GM12878 (cell line): ENCODE measurements at places on chromosomes 4 and X. TPM values are rescaled to one million over a fixed set of nuclear protein-coding genes. Genes with fewer than 3 reads are reported as not detected.

- DNase-seq: no peak
- no peak overlapping the region for H3K4me3 ChIP-seq
- no peaks in the 10 kb centered on the region for H3K27me3 ChIP-seq
- no peak overlapping the region for H3K27ac ChIP-seq
- no peaks in the 10 kb centered on the region for H3K36me3 ChIP-seq
- no peaks in the 10 kb centered on the region for H3K4me1 ChIP-seq
Measured at GRCh38 chr4:10761903-10762302, 77.3 kb upstream of the CLNK start.

- peak overlapping the region; percentile 24; the same call in 1 of the 2 replicates for H3K27ac ChIP-seq
- no peak overlapping the region for H3K4me3 ChIP-seq
- peaks cover 5% of the 10 kb centered on the region for H3K4me1 ChIP-seq
- no peak for DNase-seq
Measured at GRCh38 chrX:118632862-118633261, 94.5 kb upstream of the IL13RA1 start.

GRCh38 chr4:27084685-27085361 is 224.2 kb downstream of the STIM2 start:
- no peaks in the 10 kb centered on the region for H3K27me3 ChIP-seq
- no peak overlapping the region for H3K27ac ChIP-seq
- H3K36me3 ChIP-seq: no peaks in the 10 kb centered on the region
- no peaks in the 10 kb centered on the region for H3K4me1 ChIP-seq
- DNase-seq: no peak
- H3K4me3 ChIP-seq: no peak overlapping the region

DNA sequence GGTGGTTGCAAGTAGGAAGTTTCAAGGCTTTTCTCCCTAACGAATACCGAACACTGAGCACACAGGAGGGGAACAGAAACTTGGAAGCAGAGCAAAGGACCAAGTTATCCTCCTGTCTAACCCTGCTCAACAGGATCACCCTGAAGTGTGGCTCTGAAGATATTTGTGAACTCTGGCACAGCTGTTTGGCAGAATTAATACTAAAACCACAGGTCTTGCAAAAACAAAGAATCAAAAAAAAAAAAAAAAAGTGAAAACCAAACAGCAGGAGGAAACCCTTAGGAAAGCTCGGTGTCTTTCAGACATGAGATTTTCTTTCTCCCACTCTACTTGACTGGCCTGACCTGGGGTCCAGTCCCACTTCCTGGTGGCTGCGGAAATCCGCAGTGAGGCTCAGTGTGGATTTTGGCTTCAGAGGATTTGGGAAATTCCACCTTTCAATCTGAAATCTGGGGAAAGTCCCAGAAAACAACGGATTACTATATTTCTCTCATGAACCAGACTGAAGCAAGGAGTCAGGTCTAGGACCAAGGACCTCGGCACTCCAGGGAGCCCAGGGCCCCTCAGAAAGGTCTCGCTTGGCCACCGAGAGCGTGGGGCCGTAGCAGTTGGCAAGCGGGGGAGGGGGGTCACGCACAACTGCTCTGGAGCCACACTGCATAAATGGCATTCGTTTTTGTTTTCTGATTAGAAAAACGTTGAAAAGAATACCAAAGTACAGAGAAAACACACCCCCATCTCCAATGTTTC is 867 bp downstream of the TIFA start:
- H3K36me3 ChIP-seq: peaks cover 6% of the 10 kb centered on the region; the same call in 1 of the 2 replicates
- no peaks in the 10 kb centered on the region for H3K27me3 ChIP-seq
- H3K4me3 ChIP-seq: peak overlapping the region; percentile 80
- H3K4me1 ChIP-seq: peaks cover 19% of the 10 kb centered on the region
- no peak for DNase-seq

GRCh38 chr4:12116009-12116552 is 687.4 kb upstream of the HS3ST1 start:
- H3K27me3 ChIP-seq: no peaks in the 10 kb centered on the region
- no peak overlapping the region for H3K27ac ChIP-seq
- H3K4me1 ChIP-seq: no peaks in the 10 kb centered on the region
- H3K4me3 ChIP-seq: no peak overlapping the region

GRCh38 chr4:76199664-76200211 is 13.9 kb downstream of the SCARB2 start:
- peak overlapping the region; percentile 95 for H3K27ac ChIP-seq
- no peaks in the 10 kb centered on the region for H3K27me3 ChIP-seq
- H3K4me1 ChIP-seq: peaks cover 60% of the 10 kb centered on the region
- H3K4me3 ChIP-seq: peak overlapping the region; percentile 44; the same call in 1 of the 2 replicates
- peak; percentile 81 for DNase-seq

DNA sequence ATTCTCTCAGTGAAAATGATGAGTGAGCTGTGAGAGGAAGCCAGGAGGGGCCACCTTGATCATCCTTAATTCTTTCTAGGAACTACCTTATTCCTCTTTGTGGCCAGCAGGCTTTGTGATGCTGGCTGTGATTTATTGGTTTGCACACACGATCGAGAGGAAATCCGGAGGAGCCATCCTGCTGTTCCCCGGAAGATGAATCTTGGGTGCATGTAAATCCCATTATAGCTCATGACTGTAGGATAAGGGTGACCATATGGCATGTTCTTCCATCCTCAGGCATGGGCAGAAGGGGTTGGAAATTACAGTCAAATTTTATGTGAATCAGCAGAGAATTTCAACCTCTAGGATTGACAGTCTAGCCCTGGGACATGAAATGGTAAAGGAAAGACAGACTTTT is 254.5 kb downstream of the UNC5C start:
- no peak overlapping the region for H3K27ac ChIP-seq
- H3K4me3 ChIP-seq: no peak overlapping the region
- H3K36me3 ChIP-seq: no peaks in the 10 kb centered on the region
- DNase-seq: no peak

GRCh38 chr4:75633846-75634245 is 3.5 kb upstream of the CDKL2 start:
- peaks cover 11% of the 10 kb centered on the region for H3K4me1 ChIP-seq
- H3K27me3 ChIP-seq: no peaks in the 10 kb centered on the region
- H3K4me3 ChIP-seq: no peak overlapping the region
- no peak overlapping the region for H3K27ac ChIP-seq
- DNase-seq: no peak
- H3K36me3 ChIP-seq: no peaks in the 10 kb centered on the region

GRCh38 chr4:128525387-128525786 is 237.8 kb upstream of the PGRMC2 start:
- no peak for DNase-seq
- H3K36me3 ChIP-seq: no peaks in the 10 kb centered on the region
- no peaks in the 10 kb centered on the region for H3K4me1 ChIP-seq
- no peak overlapping the region for H3K4me3 ChIP-seq

NCAPG gene
- polyA plus RNA-seq: 80.6 and 83.0 TPM in 2 replicates

LNX1 gene
- 0.79 and 1.0 TPM in 2 replicates for polyA plus RNA-seq
